ENCODE measurements at places on chromosomes 3 and 15.
A peak's percentile ranks its signal among the peaks of the same experiment; 100 is the strongest.

DNA sequence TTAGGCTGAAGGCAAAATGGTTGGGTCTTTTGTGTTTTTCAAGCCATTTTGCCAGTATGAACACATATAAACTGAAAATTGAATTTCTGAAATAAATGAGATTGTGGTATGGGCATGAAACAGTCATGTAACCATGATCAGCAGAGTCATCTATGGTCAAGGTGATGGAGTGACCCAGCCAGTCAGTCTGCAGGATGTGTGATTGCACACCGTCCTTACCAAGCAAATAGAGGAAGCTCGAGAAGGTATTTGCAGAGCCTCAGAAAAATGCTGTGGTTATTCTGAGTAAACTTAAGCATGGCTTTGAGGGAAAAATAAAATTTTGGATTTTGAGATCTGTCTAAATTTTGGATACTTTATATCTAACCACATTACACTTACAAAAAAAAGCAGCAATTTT lies 95.9 kb upstream of the RNF7 start:
- DNase-seq: no peak

DNA sequence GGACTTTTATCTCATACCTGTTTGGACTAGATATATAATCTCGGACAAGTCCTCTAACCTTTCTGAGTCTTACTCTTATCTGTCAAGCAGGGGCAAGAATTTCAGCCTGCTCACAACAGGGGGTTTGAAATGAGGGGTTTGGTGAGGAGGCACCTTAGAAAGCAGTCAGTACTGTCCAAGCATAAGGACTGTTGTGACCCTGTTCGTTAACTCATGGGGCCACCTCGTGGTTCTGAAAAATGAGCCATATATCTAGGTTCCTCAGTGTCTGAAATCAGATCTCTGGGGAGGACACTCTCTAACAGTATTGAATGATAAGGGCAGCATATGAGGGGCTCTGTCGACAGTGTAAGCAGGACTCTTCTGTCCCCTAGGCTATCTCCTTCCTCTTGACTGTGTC lies 7.2 kb upstream of the TIMP4 start:
- no peak for DNase-seq

DNA sequence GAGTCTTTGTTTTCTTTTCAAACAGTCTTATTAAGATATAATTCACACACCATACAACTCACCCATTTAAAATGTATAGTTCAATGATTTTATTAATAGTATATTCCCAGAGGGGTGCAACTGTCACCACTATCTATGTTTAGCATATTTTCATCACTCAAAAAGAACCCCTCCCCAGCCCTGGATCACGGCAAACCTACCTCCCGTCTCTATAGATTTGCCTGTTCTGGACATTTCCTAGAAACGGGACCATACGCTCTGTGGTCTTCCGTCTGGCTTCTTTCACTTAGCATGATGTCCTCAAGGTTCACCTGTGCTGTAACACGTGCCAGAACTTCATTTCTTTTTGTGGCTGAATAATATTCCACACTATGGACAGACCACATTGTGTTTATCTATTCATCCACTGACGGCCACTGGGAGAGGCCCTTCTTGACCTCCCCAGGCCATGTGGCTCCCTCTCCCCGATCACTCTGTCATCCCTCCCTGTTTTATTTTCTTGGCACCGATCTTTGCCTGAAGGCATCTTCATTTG lies 56.4 kb downstream of the IQSEC1 start:
- DNase-seq: no peak

DNA sequence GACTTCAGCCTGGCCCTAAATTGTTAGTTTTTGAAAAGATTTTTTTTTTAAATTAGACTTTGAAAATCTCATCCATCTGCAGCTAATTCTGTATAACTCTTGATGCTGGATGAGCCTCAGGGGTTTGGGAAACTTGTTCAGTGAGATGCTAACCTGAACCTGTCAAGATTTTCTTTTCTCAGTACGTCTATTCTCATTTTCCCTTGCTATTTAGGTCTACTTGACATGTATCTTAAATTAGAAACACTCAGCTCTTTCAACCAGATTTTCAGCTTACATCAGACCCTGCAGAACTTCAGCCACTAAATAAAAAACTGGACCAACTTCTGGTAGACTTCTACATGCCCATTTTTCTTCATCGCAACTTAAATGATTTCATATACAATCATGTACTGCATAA lies 61.4 kb downstream of the MFSD1 start:
- no peak for DNase-seq

GRCh38 chr3:63228677-63229076 lies 49.4 kb upstream of the SYNPR start:
- DNase-seq: peak; percentile 16
